Fibroblast of villous mesenchyme (primary cell): ENCODE measurements at places on chromosomes 3 and 15.
A peak's percentile ranks its signal among the peaks of the same experiment; 100 is the strongest.

- no peak for DNase-seq
These were observed 486.3 kb downstream of the SHQ1 start for GRCh38 chr3:72361990-72362389.

DNA sequence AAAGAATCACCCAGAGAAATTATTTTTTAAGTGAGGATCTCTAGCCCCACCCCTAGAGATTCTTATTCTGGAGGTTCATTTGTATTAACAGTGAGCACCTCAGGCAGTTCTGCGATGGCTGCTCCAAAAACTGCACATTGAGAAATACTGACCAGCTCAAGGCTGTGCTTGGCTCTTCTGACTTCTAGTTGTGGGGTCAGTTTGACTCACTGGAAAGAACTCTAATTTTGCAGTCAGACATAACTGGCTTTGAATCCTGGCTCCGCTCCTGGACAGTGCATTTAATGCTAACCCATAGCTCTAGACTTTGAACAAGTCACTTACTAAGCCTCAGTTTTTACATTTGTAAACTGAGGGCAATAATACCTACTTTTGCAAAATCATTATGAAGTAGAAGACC is 123.6 kb upstream of the SKOR1 start:
- DNase-seq = peak; percentile 10

- no peak for DNase-seq
These were observed 64.4 kb downstream of the SRGAP3 start for GRCh38 chr3:9185046-9185445.

DNA sequence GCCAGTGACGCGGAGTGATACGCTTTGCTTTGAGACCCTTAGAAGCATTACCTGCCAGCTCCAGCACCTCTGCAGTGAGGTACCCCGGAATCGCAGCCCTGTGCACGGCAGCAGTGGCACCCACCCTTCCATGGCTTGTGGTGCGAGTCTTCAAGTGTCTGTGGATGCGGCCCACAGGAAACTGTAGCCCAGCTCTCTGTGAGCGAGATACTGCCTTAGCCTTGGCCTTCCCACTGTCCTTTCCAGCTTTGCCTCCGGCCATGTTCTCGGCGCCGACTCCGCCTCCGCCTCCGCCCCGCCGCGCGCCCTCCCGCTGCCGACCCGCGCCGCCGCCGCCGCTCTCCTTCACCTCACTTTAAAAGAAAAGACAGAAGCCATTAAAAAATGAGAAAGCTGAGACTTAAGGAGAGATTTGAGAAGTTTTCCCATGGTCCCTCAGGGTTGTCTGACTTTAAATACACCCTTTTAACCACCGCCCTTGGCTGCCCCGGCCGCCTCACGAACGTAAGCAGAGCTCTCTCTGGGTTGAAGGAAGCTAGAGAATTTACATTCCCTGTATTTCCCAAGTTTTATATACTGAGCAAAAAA is 78.5 kb upstream of the FAM174B start:
- peak; percentile 62 for DNase-seq

DNA sequence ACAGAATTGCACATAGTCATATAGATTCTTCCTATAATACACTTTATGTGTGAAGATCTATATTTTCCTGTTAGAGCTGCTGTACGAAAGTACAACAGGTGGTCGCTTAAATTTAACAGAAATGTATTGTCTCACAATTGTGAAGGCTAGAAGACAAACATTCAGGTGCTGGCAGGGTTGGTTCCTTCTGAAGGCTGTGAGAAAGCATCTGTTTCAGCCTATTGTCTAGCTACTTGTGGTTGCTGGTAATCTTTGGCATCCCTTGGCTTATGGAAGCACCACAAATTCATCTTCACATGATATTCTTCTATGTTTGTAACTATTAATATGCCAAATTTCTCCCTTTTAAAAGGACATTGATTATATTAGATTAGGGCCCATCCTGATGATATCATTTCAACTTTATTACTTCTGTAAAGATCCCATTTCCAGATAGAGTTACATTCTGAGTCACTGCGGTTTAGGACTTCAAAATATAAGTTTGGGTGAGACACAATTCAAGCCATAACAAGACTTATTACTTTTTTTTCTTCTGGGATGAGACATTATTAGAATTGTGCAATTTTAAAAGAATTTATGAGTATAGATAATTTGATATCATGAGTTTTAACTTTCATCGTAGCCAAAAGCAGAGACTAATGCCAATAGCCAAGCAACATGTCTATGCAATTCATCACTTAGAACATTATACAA is 248.1 kb upstream of the BCHE start:
- no peak for DNase-seq

- no peak for DNase-seq
These were observed 308.0 kb upstream of the THRB start for GRCh38 chr3:24802614-24803013.

GRCh38 chr3:149299938-149300801 is 33.3 kb downstream of the TM4SF18 start:
- DNase-seq = peak; percentile 98

- DNase-seq = no peak
These were observed 215.2 kb upstream of the BCHE start for GRCh38 chr3:166052440-166052839.

GRCh38 chr3:6578526-6578925 is 282.4 kb upstream of the GRM7 start:
- peak; percentile 3 for DNase-seq

- DNase-seq = no peak
These were observed 35.8 kb upstream of the CTDSPL start for GRCh38 chr3:37825744-37826400.

GRCh38 chr3:4845882-4846281 is 133.4 kb upstream of the BHLHE40 start:
- DNase-seq = no peak

GRCh38 chr3:12953201-12953995 is 112.0 kb upstream of the RPL32 start:
- no peak for DNase-seq

DNA sequence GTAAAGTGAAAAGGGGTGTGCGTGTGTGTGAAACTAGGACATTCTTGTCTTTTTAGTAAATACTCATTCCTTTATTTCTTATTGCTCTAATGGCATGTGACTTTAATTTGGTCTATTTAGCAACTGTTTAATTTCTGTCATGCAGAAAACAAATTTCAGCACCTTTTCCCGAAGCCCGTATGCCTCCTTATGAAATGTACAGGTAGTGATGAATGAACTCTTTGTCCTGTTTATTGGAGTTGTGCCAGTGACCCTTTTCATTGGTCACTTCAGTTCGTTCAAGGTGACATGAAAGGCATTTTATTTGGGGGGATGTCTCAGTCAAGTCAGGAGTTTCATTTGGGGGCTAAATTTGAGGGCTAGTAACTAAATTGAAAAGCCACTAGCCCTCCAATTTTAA is 55.2 kb downstream of the ITPR1 start:
- DNase-seq = no peak

DNA sequence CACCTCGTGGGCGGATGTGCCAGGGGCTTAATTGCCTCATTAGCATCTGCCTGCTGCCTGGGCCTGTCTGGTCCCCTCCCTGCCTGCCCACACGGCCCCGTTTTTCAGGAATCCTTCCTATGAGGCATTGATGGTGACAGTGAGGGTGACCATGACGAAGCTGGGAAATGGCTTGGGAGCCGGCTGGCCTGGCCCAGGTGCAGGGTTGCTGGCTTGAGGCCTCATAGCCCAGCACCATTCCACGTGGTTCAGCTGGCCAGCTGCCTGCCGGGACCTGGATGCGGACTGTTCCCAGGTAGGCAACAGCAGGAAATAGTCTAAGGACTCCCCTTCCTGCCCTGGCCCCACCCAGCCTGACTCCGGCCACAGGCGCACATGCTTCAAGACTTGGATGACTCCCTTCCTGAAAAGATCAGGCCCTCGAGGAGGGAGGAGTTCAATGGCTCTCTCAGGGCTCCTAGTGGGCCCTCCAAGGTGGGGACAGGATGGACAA is 8.9 kb upstream of the DUSP7 start:
- no peak for DNase-seq

DNA sequence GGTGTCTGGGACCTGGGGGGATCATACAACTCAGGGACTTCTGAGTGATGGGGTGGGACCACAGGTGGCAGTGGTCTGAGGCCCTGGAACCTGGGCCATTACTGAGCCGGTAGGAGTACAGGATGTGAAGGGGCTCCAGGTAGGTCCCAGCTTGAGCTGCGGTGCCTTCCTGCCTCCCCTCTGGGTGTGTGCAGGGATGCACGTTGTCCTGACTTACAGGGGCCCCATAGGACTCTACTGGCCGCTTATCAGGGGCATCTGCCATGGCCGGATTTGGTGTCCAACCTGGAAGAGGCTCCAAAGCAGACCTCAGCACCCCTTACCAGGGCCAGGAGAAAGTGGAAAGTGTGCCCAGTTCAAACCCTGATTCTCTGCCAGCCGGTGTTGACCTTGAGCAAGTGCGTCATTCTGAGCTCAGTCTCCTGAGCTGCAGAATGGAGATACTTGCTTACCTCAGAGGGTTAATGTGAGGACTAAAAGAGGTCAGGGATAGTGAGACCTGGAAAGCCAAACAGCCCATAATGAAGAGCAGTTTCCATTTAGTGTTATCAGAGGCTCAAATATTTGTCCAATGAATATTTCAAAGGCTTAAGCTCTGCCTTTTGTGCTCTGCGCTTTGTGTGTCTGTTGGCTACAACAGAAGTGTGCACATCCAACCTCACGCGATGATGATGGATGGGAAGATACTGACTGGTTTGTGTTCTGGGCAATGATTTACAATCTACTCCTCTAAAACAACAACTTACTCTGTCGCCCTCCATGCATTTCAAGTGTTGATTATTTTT is 35.4 kb upstream of the ESYT3 start:
- DNase-seq = no peak

GRCh38 chr15:41115161-41115651 is 874 bp downstream of the INO80 start:
- DNase-seq = peak; percentile 43

- DNase-seq = peak; percentile 77
These were observed 5.4 kb downstream of the BTBD1 start for GRCh38 chr15:83061680-83062079.

- DNase-seq = peak; percentile 11
These were observed 8.0 kb upstream of the ZNF501 start for GRCh38 chr3:44721231-44722102.

- peak; percentile 97 for DNase-seq
These were observed 45.5 kb downstream of the PHLDB2 start for GRCh38 chr3:111904376-111905241.
